Osteoblast (primary cell): ENCODE measurements at places on chromosomes 5 and 9. TPM values are rescaled to one million over a fixed set of nuclear protein-coding genes. Genes with fewer than 3 reads are reported as not detected.

TOR4A gene
- total RNA-seq = 0.29 and 2.5 TPM in 2 replicates

PITX1 gene
- total RNA-seq = 8.3 and 9.8 TPM in 2 replicates

ALDOB gene
- total RNA-seq = not detected in 2 replicates

C5orf58 gene
- total RNA-seq = not detected in 2 replicates

SLCO6A1 gene
- not detected in 2 replicates for total RNA-seq

PCDHGB6 gene
- 6.2 and 8.0 TPM in 2 replicates for total RNA-seq

SLC1A3 gene
- total RNA-seq = 45.2 and 76.9 TPM in 2 replicates

SOWAHA gene
- total RNA-seq = under 0.01 and 0.29 TPM in 2 replicates

CDH6 gene
- 9.4 and 16.3 TPM in 2 replicates for total RNA-seq

CCL28 gene
- total RNA-seq = 11.8 and 15.6 TPM in 2 replicates

CCDC171 gene
- total RNA-seq = 5.8 and 8.0 TPM in 2 replicates

THBS4 gene
- total RNA-seq = 0.29 and 0.36 TPM in 2 replicates

OR13F1 gene
- not detected in 2 replicates for total RNA-seq

PURA gene
- 29.7 and 30.1 TPM in 2 replicates for total RNA-seq

HNRNPA0 gene
- total RNA-seq = 24.2 TPM in 2 replicates

PTRH1 gene
- 12.7 and 16.3 TPM in 2 replicates for total RNA-seq

HTR1A gene
- not detected in 2 replicates for total RNA-seq

PCDHGA9 gene
- total RNA-seq = 6.2 and 6.5 TPM in 2 replicates

TYRP1 gene
- total RNA-seq = 0.36 TPM in 1 of 2 replicates, not detected in the other

PCDHA10 gene
- 0.36 and 0.59 TPM in 2 replicates for total RNA-seq

CCNO gene
- 1.4 and 2.1 TPM in 2 replicates for total RNA-seq

CSF1R gene
- 0.36 and 0.88 TPM in 2 replicates for total RNA-seq

BARHL1 gene
- total RNA-seq = not detected in 2 replicates

CDH9 gene
- not detected in 2 replicates for total RNA-seq

PCDHA7 gene
- 0.59 and 0.72 TPM in 2 replicates for total RNA-seq

ARID3C gene
- under 0.01 TPM in 1 of 2 replicates, not detected in the other for total RNA-seq

CA9 gene
- not detected in 2 replicates for total RNA-seq

DND1 gene
- 0.59 TPM in 1 of 2 replicates, not detected in the other for total RNA-seq

MARCHF11 gene
- not detected in 2 replicates for total RNA-seq

ANXA2R gene
- 3.5 and 3.6 TPM in 2 replicates for total RNA-seq

IL13 gene
- under 0.01 TPM in 1 of 2 replicates, not detected in the other for total RNA-seq

DNAI1 gene
- total RNA-seq = 47.4 TPM in 1 of 2 replicates, not detected in the other

GARIN3 gene
- not detected in 2 replicates for total RNA-seq

FIBCD1 gene
- 5.1 and 5.3 TPM in 2 replicates for total RNA-seq

PTGR1 gene
- total RNA-seq = 55.1 and 62.6 TPM in 2 replicates

ORM2 gene
- not detected in 2 replicates for total RNA-seq

DPM2 gene
- total RNA-seq = 10.1 and 11.5 TPM in 2 replicates
